ENCODE measurements at places on chromosomes 16 and 17. TPM values are rescaled to one million over a fixed set of nuclear protein-coding genes. Genes with fewer than 3 reads are reported as not detected.

- no peaks in the 10 kb centered on the region for H3K4me1 ChIP-seq
- no peak overlapping the region for H3K4me3 ChIP-seq
- H3K36me3 ChIP-seq: no peaks in the 10 kb centered on the region
These were observed 28.7 kb downstream of the ADGRG5 start for GRCh38 chr16:57571098-57571497.

GRCh38 chr17:79778504-79779083, 646 bp downstream of the CBX2 start:
- peaks cover 7% of the 10 kb centered on the region for H3K4me1 ChIP-seq
- peak overlapping the region; percentile 38 for H3K27ac ChIP-seq
- peak; percentile 58 for DNase-seq
- H3K4me3 ChIP-seq: peak overlapping the region; percentile 93
- H3K36me3 ChIP-seq: no peaks in the 10 kb centered on the region

GRCh38 chr16:78179666-78180065, 80.2 kb downstream of the WWOX start:
- no peak overlapping the region for H3K27ac ChIP-seq
- no peaks in the 10 kb centered on the region for H3K36me3 ChIP-seq
- no peaks in the 10 kb centered on the region for H3K4me1 ChIP-seq
- DNase-seq: no peak

GRCh38 chr17:51231999-51232398, 27.9 kb downstream of the MBTD1 start:
- H3K4me1 ChIP-seq: no peaks in the 10 kb centered on the region
- H3K27ac ChIP-seq: no peak overlapping the region
- H3K27me3 ChIP-seq: no peaks in the 10 kb centered on the region
- no peak for DNase-seq

DNA sequence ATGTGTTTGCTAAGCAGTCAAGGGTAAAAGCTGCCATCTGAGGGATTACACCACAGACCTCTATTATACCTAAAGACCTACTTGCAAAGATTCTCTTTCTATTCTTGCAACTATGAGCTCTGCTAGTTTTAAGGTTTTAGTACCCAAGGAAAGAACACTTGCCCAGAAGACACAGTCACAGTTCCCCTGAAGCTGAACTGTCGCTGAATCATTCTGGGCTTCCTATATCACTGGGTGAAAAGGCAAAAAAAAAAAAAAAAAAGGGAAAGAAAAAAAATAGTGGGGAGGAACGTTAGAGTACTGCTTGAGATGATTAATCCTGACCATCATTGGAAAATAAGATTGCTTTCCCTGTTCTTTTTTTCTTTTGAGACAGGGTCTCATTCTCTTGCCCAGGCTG, 37.9 kb downstream of the LYRM1 start:
- H3K4me3 ChIP-seq: no peak overlapping the region
- H3K36me3 ChIP-seq: no peaks in the 10 kb centered on the region
- DNase-seq: no peak
- H3K27me3 ChIP-seq: no peaks in the 10 kb centered on the region
- H3K4me1 ChIP-seq: no peaks in the 10 kb centered on the region

DNA sequence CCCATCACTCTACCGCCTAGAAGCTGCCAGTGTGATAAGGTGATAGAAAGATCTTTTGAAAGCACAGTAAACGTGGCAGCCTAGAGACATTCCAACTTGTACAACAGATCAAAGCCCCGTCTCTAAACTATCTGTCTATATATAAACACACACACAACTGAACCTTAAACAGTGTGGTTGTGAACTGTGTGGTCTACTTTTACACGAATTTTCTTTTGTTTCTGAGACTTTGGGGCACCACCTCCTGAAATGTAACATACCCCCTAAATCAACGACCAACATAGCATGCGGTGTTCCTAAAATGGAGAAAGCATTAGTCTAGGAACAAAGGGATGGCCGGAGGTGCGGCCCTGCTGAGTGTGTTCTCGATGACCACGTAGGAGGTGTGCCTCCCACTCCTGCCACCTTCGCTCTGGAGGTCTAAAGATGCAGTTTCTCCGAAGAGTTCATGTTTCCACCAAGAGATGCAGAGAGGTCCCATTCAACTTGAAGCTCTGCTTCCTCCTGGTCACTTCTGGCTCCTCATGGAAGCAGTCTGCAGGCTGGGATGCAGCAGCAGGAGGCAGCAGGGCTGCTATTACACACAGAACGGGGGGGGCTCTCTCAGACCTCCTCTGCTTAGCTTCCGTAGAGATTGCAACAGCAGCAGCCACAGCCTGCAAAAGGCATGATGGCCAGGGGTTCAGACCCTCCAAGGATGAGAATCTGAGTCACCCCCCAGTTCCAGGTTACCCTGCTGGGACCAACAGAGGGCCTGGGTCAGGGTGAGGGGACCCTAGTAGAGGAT, 22.6 kb upstream of the USP10 start:
- H3K36me3 ChIP-seq: no peaks in the 10 kb centered on the region
- H3K4me1 ChIP-seq: peaks cover 3% of the 10 kb centered on the region
- H3K4me3 ChIP-seq: no peak overlapping the region
- H3K27ac ChIP-seq: no peak overlapping the region
- no peak for DNase-seq

DNA sequence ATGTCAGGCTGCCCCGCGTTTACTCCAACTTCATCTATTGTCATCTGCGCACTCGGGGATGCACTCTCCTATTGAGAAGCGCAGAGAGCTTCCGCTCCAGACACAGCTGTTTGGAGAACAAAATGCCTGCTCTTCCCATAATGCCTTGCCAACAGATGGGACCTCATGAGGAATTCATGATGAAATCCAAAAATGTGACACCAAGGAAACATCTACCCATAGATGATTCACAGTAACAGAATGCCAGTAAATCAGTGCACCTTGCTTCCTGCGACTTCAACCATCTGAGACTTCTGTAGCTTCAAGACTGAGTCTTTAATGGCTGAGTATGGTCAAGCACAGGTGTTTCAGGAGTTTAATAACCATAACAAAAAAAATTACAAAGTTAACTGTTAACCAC, 1144.9 kb upstream of the GOT2 start:
- H3K36me3 ChIP-seq: no peaks in the 10 kb centered on the region
- H3K27me3 ChIP-seq: no peaks in the 10 kb centered on the region
- no peak overlapping the region for H3K4me3 ChIP-seq
- H3K27ac ChIP-seq: no peak overlapping the region
- DNase-seq: no peak
- peaks cover 8% of the 10 kb centered on the region for H3K4me1 ChIP-seq

- H3K27me3 ChIP-seq: no peaks in the 10 kb centered on the region
- no peaks in the 10 kb centered on the region for H3K36me3 ChIP-seq
- no peak overlapping the region for H3K27ac ChIP-seq
- no peak for DNase-seq
These were observed 72.0 kb downstream of the ZFHX3 start for GRCh38 chr16:72975809-72976437.

DNA sequence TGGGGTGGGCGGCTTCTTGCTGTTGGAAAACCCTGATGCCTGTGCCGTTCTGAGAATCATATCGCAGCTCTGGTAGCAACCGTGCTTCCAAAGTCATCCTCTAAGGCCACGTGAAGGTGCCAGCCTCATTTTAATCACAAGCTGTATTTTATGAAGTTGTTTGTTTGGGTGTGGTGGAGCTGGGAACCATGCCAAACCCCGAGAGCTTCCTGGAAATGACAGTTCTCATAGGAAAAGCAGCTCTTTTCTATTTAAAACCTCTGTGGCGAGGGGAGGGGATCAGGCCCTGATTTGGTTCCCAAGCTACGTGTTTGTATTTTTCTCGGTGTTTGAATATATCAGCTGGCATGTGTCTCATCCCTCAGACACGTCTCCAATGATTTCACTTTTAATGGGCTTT, 21.7 kb downstream of the KNOP1 start:
- no peak for DNase-seq
- H3K36me3 ChIP-seq: peaks cover 3% of the 10 kb centered on the region
- H3K27ac ChIP-seq: no peak overlapping the region
- H3K4me1 ChIP-seq: no peaks in the 10 kb centered on the region
- no peak overlapping the region for H3K4me3 ChIP-seq

DNA sequence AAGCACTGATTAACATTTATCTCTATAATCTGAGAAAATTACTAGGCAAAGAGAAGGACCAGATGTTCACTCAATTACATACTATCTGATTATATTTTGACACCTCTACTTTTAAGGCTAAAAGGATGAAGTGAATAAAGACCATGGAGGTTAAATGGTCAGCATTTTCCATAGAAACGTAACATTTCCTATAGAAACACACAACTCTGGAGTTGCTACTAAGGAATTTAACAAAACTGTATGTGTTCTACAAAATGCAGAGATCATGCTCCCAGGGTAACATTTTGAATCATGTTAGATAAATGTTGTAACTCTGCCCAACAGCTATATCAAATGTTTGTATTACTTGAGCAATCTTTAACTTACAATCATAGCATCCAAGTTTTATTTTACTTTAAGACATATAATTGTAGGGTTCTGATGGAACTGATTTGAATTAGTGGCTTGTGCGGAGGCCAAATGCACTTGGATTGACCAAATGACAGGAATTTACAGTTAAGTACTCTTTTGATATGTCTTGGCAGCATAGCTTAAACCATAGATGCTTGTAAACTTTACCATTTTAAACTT, 97.7 kb downstream of the RPGRIP1L start:
- DNase-seq: no peak
- H3K4me1 ChIP-seq: peaks cover 4% of the 10 kb centered on the region
- no peaks in the 10 kb centered on the region for H3K27me3 ChIP-seq
- H3K4me3 ChIP-seq: no peak overlapping the region
- no peak overlapping the region for H3K27ac ChIP-seq
- no peaks in the 10 kb centered on the region for H3K36me3 ChIP-seq

DNA sequence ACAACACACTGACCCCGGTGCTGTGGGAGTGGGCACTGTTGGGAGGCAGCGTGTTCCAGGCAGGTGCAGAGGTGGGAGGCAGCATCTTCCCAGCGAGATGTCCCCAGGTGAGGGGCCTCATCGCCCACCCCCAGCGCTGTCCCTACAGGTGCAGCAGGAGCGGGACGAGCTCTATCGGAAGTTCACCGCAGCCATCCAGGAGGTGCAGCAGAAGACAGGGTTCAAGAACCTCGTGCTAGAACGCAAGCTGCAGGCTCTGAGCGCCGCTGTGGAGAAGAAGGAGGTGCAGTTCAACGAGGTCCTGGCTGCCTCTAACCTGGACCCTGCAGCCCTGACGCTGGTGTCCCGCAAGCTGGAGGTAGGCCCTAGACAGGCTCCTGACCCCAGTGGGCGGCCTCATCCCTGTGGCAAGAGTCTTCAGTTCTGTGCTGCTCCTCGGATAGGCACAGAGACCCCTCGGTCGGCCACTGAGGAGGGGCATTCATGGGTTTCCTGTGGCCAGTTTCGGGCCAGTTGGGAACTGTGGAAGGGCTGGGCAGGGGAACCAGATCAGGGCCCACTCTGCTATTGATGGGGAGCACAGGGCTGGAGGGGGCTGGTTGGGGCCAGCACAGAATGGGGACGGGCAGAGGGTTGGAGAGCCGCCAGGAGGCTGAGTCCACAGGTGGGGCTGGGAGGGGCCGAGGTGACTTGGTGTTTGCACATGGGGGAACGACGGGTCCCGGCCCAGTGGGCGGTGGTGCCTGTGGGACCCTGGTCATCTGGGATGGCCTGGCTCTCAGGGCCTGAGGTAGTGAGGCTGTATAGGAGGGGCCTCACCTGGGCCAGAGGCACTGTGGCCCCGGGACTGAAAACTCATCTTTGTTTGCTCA, 21.1 kb upstream of the DBNDD1 start:
- no peaks in the 10 kb centered on the region for H3K27me3 ChIP-seq
- H3K27ac ChIP-seq: no peak overlapping the region
- H3K36me3 ChIP-seq: no peaks in the 10 kb centered on the region
- no peak for DNase-seq

GRCh38 chr17:18889658-18890057, 31.7 kb downstream of the PRPSAP2 start:
- no peak overlapping the region for H3K27ac ChIP-seq
- H3K27me3 ChIP-seq: no peaks in the 10 kb centered on the region
- H3K4me3 ChIP-seq: no peak overlapping the region
- no peaks in the 10 kb centered on the region for H3K4me1 ChIP-seq
- DNase-seq: no peak

DNA sequence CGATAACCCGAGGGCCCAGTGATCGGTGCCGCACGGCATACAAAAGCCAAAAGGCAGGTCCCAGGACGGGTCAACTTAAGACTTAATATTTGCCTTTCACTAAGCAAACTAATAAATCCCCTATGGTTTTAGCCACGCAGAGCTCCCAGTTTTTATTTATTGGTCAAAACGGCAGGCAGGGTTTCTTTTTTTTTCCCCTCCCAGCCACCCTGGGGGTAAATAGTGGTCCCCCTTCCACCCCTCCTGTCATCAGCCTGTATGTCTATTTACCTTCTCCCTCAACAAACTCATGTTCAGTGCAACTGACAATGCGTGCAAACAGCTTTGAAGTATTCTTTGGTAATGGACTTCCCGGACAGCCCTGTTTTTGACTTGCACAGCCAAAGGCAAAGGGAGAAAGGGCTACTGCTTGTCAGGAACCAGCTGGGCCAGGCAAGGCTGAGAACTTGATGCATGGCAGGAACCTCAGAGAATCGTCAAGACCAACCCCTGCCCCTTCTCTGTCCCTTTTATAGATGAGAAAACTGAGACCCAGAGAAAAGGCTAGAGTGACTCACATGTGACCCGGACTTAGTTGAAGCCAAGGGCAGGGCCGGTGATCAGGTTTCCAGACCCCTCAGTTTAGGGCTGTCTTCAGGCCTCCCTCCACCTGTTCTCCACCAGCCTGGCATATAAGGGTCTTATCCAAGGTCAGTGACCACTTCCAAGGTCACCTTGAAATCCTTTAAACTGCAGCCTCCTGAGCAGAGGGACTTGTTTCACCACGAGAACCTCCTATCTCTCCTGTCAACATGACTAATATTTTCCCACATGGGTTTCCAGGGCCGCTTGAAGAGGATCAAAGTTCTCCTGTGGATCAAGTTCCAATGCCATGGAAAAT, 279.0 kb downstream of the SOX9 start:
- no peak overlapping the region for H3K27ac ChIP-seq
- no peak overlapping the region for H3K4me3 ChIP-seq
- H3K36me3 ChIP-seq: no peaks in the 10 kb centered on the region
- no peaks in the 10 kb centered on the region for H3K27me3 ChIP-seq
- no peak for DNase-seq
- H3K4me1 ChIP-seq: no peaks in the 10 kb centered on the region

Gene CLDN7
- total RNA-seq: 0.51 TPM

Gene FBXL16
- total RNA-seq: 0.12 TPM

Gene NPIPB12
- total RNA-seq: 13.2 TPM

Gene LITAFD
- not detected for total RNA-seq

Gene SLC6A2
- 3.4 TPM for total RNA-seq

Gene MYCBPAP
- 3.2 TPM for total RNA-seq

Gene FSCN2
- 9.0 TPM for total RNA-seq

Measured in cardiac muscle cell (in vitro differentiated cells and primary cell).